Right forelimb (tissue), 1 donor: ENCODE measurements at places on chromosomes 3 and 15.
A peak's percentile ranks its signal among the peaks of the same experiment; 100 is the strongest.

DNA sequence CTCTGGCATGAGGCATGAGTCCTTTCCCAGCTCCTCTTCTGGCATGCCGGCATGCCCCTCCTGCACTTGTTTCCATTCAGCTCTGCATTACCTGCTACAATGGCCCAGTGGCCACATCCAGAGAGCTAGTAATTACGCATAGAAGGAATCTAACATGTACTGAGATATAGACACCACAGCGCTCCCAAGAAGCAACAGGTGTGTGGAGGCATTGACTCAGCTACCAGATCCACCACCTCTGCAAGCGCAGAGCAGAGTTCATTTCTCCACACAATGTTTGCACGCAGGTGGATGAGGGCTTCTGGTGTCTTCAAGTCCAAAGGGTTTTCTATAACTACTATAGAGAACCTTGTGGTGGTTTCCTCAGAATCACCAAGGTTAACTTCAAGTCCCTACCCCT is 4.2 kb downstream of the MOBP start:
- DNase-seq: no peak

DNA sequence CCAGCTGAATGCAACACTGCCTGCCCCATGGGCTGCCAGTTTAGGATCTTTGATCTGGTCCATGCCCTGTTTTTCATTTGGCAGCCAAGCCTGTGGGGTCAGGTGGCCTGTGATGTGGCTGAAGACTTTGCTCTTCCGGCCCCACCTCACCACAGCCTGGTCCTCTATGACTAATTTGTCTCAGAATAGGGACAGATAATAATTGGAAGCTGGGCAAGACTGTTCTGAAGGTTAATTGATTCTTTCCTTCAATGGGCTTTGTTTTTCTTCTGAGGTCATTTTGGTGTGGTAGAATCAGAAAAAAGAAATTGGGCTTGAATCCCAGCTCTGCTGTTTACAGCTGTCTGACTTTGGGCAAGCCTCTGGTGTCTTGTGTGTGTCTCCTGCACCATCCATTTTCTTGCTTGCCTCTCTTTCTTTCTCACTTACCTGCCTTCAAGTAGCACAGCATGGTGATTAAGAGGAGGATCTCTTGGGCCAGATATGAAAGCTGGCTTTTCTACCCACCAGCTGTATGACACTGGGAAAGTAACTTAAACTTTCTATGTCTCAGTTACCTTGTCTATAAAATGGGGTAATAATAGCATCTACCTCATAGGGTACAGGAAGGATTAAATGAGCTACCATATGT is 24.2 kb downstream of the ABHD2 start:
- DNase-seq: no peak

DNA sequence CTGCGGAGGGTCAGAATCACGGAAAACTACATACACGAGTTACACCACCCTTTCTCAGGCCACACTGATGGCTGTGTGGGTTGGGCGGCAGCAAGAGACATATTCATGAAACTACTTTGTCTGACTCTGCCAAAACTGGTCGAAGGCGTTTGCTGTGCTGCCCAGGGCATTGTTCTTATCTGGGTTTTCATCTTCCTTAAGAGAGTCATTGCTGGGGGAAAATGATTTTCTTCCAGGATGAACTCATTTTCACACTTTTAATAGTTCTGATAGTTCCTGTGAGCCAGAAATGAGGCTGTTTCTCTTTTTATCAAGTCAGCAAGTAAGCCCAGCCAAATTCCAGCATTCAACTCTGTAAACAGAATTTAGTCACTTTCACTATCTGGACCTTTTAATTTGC is 47.6 kb downstream of the TRIM71 start:
- no peak for DNase-seq

DNA sequence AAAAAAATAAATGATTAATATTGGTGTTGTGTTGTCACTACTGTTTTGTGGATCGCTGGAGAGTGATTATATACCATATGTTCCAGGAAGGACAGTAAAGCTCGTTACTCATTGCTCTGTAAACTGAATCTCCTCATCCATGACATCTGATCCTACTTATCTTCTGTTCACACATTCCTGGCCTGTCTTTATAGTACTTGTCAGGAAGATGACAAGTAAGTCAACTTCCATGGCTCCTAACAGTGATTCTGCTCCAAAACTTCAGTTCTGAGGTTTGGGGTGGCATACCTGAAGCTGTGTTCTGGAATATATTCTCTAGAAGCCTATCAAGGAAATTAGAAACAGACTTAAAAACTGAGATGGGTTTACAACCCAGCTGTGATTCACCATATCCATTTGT is 288.9 kb downstream of the ZBBX start:
- no peak for DNase-seq

- no peak for DNase-seq
Observed at GRCh38 chr3:40895109-40895508, 304.2 kb upstream of the CTNNB1 start.

DNA sequence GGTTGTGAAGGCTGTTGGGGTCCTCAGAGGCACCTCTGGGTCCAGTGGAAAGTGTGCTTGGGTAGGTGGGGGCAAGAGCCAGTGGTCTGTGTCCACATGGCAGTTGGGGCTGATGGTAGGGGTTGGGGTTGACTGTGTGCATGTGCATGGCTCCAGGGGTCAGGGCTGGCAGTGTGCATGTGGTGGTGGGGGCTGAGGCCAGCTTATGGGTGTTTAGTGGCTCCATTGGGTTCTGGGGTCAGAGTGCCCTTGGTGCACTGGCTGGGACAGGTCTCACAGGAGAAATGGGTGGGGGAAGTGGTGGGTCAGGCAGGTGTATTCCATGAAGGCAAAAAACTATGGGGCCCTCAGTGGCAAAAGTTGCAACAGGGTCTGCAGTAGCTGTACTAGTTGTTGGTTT is 97.9 kb downstream of the EDEM1 start:
- DNase-seq: no peak

- DNase-seq: no peak
Observed at GRCh38 chr15:39939487-39940452, 5.9 kb downstream of the EIF2AK4 start.

DNA sequence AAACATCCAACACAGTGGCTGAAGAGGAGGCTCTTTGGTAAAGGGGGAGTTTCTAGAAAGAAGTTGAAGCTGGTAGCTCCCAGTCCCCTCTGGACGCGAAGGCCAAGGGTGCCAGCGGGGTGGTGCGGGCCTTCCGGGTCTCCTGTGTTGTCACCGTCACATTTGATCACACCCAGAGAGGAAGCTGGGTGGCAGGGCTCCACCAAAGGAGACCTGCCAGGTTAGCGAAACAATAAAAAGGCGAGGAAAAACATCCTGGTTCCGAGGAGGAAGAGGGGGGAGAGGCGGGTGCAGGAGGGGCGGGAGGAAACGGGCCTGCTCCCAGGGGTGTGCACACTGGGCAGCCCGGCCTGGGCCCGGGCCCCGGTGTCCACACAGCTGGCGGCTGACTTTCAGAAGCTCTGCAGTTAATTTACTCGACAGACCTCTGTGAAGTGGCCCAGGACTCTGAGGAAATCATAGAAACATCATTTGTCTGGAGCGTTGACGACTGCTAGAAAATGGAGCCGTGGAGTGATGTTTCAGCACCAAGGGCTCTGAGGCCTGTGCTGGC is 12.1 kb downstream of the HEG1 start:
- no peak for DNase-seq

GRCh38 chr3:143120716-143121240 is 1.2 kb downstream of the CHST2 start:
- peak; percentile 62 for DNase-seq
